Breast epithelium (tissue), 4 donors: ENCODE measurements at places on chromosomes 3 and 15. TPM values are rescaled to one million over a fixed set of nuclear protein-coding genes. Genes with fewer than 3 reads are reported as not detected.

Gene TMC3
- total RNA-seq: not detected

Gene CRABP1
- total RNA-seq: 11.5 TPM

Gene TNNC1
- 4.2 TPM for total RNA-seq

Gene BNC1
- total RNA-seq: 1.6 TPM

Gene TYRO3
- total RNA-seq: 8.8 TPM

Gene MEX3B
- 2.2 TPM for total RNA-seq

Gene HDC
- 11.0 TPM for total RNA-seq

Gene RRP9
- 24.6 TPM for total RNA-seq

Gene OGG1
- 23.3 TPM for total RNA-seq

Gene GHSR
- total RNA-seq: not detected

Gene EFCC1
- 1.8 TPM for total RNA-seq

DNA sequence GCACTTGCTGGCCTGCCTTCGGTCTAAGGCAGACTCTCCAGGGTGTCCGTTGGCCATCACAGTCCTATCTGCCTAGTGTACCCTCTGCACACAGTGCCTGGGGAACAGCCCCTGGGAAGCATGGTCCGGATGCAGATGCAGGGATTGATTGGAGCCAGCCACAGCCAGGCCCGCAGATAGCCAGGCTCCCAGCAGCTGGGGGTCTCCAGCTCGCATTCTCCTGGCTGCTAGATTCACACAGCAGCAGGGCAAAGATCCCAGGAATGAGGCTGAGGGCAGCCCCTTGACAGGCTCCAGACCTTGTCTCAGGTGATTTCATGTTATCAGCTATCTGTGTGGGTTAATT lies 41.4 kb downstream of the IRAK2 start:
- no peak for DNase-seq
- H3K36me3 ChIP-seq: no peaks in the 10 kb centered on the region
- no peak overlapping the region for H3K4me3 ChIP-seq
- H3K27me3 ChIP-seq: no peaks in the 10 kb centered on the region

GRCh38 chr3:157220211-157220610 lies 60.3 kb upstream of the CCNL1 start:
- H3K27me3 ChIP-seq: no peaks in the 10 kb centered on the region
- no peaks in the 10 kb centered on the region for H3K36me3 ChIP-seq
- H3K4me3 ChIP-seq: no peak overlapping the region

DNA sequence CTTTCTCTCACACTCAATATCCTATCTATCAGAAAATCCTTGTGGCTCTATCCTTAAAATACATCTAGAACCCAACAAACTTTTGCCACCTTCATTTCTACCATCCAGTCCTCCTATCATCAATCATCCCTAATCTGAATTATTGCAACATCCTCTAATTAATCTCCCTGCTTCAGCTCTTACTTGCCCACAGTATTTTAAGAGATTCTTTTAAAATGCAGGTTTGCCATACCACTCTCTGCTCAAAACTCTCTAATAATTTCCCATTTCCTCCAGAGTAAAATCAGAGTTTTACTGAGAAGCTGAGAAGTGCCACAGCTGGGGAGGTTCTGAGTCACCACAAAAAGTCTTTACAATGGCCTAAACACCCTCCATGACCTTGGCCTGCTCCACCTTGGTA lies 234.3 kb upstream of the ZPLD1 start:
- no peak overlapping the region for H3K4me3 ChIP-seq
- no peaks in the 10 kb centered on the region for H3K27me3 ChIP-seq
- H3K36me3 ChIP-seq: no peaks in the 10 kb centered on the region

- H3K27me3 ChIP-seq: no peaks in the 10 kb centered on the region
- H3K4me3 ChIP-seq: no peak overlapping the region
- no peaks in the 10 kb centered on the region for H3K36me3 ChIP-seq
- no peak for DNase-seq
These were observed 119.3 kb upstream of the BFSP2 start for GRCh38 chr3:133280586-133280985.

DNA sequence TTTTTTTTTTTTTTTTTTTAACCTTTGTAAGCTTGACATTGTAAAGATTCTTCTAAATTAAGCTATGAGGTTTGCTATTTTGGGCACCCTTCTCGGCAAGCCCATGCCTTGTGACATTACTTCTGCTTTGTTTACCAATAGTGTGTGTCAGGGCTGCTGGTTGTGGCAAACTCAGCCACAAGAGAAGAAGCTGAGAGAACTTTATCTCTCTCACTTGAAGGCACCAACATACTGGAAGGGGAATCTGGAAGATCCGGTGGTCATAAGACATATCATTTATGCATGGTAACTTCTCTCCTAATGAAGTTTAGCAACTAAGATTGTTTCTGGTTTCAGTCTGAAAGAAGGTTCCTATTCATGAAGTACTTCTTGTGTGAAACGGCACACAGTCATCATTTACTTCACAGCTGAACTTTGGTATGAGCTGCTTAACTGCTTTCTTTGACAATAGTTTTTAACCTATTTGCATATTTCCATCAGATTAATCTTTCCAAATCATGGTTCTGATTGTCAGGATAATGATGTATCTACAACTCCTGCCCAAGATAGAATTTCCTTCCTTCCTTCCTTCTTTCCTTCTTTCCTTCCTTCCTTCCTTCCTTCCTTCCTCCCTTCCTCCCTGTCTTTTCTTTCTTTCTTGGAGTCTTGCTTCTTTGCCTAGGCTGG lies 189.3 kb downstream of the NFKBIZ start:
- H3K36me3 ChIP-seq: no peaks in the 10 kb centered on the region
- no peak overlapping the region for H3K4me3 ChIP-seq
- no peaks in the 10 kb centered on the region for H3K27me3 ChIP-seq
- DNase-seq: no peak

- no peak for DNase-seq
- H3K27ac ChIP-seq: no peak overlapping the region
- H3K36me3 ChIP-seq: no peaks in the 10 kb centered on the region
- H3K4me1 ChIP-seq: no peaks in the 10 kb centered on the region
These were observed 20.7 kb upstream of the NR2E3 start for GRCh38 chr15:71789616-71790015.

- no peak overlapping the region for H3K27ac ChIP-seq
- no peaks in the 10 kb centered on the region for H3K4me1 ChIP-seq
- no peaks in the 10 kb centered on the region for H3K27me3 ChIP-seq
These were observed 44.5 kb upstream of the RAD51 start for GRCh38 chr15:40650479-40650878.

GRCh38 chr3:114151091-114151490 lies 27.8 kb downstream of the DRD3 start:
- no peaks in the 10 kb centered on the region for H3K36me3 ChIP-seq
- H3K4me1 ChIP-seq: no peaks in the 10 kb centered on the region
- no peak overlapping the region for H3K4me3 ChIP-seq
- no peak for DNase-seq
- H3K27me3 ChIP-seq: no peaks in the 10 kb centered on the region
- H3K27ac ChIP-seq: no peak overlapping the region

- no peak for DNase-seq
- no peak overlapping the region for H3K4me3 ChIP-seq
- H3K4me1 ChIP-seq: no peaks in the 10 kb centered on the region
These were observed 85.6 kb upstream of the RASGRF1 start for GRCh38 chr15:79176151-79176550.

DNA sequence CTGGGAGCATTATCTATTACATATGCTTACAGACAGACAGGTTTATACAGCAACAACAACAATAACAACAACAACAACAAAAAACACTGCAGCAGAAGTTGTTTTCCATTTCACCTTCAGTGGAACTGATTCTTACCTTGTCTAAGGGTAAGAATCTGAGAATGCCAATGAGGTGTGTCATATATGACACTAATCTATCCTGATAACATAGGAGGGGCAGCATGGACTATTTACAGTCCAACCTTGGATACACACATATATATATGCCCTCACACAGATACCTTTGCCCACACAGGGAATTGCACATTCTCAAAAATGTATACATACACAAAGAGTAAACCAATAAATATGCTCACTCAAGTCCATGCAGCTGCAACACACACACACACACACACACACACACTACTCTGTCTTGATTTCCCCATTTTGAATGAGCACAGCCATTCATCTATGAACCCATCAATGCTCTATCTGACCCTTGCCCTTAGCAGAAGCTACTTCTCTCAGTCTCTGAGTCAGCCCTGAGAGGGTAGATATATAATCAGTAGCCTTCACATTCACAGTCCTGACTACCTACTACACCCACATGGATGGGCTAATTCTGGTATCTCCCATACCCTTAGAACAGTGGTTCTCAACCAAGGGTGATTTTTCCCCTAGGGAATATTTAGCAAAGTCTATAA lies 9.7 kb upstream of the TRANK1 start:
- no peaks in the 10 kb centered on the region for H3K27me3 ChIP-seq
- H3K4me3 ChIP-seq: no peak overlapping the region

- no peak overlapping the region for H3K27ac ChIP-seq
- H3K27me3 ChIP-seq: no peaks in the 10 kb centered on the region
- DNase-seq: peak; percentile 53
- no peaks in the 10 kb centered on the region for H3K36me3 ChIP-seq
- no peaks in the 10 kb centered on the region for H3K4me1 ChIP-seq
These were observed 74.0 kb upstream of the SNRPA1 start for GRCh38 chr15:101368861-101369642.

DNA sequence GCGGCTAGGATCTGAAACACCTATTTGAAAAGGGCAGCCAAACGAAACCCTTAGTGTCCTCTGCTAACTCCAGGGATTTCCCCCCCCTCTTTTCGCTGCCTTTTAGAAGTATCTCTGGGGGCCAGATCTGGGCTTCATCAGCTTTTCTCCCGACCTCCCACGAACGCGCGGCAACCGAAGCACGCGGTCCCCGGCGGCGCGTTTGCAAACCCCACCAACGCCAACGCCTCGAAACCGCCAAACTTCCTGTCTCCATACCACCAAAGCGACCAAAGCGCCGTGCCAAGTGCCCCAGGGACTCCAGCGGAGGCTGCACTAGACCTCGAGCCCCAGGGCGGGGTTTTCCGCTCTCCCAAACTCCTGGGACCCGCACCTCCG lies 155.8 kb upstream of the FRMD4B start:
- no peaks in the 10 kb centered on the region for H3K4me1 ChIP-seq
- peak overlapping the region; percentile 66 for H3K4me3 ChIP-seq
- H3K27me3 ChIP-seq: peaks cover 20% of the 10 kb centered on the region
- DNase-seq: no peak
